NCI-H226 (cell line): ENCODE measurements at places on chromosomes 5 and 9.
A peak's percentile ranks its signal among the peaks of the same experiment; 100 is the strongest.

- DNase-seq: no peak
These were observed 26.2 kb upstream of the TGFBR1 start for GRCh38 chr9:99078717-99079116.

- DNase-seq: no peak
These were observed 69.8 kb downstream of the EQTN start for GRCh38 chr9:27227192-27227591.

- no peak for DNase-seq
These were observed 93.2 kb upstream of the NR5A1 start for GRCh38 chr9:124600407-124600806.

DNA sequence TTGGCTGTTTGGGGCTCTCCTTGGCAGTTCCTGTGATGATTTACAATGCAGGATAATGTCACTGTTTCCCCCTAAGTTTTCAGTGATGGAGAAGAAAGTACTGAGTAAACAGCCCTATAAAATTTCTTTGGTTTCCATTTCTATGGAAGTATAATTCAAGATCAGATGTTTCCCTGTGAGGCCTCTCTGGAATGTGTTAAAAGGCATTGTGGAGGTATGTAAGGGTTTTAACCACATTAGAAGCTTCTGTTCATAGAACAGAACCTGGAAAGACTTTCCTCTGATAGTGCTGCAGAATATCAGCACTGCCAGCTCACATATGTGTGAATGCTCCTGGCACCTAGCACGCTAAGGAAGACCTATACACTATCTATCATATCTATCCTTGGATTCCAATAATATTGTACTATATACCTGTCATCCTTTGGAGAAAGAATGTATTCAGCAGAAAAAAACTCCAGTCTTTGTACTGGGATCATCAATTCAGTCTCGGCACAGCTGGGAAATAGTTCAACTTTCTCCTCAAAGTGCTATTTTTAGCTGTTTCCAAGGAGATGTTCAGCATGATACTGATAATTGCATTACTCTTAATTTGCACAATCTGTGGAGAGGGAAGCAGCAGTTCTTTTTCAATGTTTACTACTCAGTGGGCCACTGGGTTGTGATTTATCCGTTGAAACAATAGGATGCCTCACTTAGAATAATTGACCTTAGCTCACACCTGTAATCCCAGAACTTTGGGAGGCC lies 21.9 kb downstream of the TTC1 start:
- no peak for DNase-seq

DNA sequence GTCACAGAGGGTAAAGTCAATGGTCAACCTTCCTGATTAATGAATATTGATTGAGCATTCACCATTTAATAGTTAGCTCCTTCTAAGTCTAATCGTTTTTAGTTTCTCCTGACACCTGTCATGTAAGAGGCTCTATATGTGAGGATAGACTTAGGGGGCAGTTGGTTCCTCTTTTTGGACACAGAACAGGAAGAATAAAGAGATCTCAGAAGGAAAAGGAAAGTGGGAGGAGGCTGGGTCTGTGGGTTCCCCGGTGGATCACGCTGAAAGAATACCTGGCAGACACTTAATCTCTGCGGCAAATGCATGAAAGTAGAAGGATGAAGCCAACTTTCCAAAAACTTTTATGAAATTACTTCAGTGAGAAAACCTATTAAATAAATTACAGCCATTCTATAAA lies 98.4 kb downstream of the PDE4D start:
- DNase-seq: no peak

DNA sequence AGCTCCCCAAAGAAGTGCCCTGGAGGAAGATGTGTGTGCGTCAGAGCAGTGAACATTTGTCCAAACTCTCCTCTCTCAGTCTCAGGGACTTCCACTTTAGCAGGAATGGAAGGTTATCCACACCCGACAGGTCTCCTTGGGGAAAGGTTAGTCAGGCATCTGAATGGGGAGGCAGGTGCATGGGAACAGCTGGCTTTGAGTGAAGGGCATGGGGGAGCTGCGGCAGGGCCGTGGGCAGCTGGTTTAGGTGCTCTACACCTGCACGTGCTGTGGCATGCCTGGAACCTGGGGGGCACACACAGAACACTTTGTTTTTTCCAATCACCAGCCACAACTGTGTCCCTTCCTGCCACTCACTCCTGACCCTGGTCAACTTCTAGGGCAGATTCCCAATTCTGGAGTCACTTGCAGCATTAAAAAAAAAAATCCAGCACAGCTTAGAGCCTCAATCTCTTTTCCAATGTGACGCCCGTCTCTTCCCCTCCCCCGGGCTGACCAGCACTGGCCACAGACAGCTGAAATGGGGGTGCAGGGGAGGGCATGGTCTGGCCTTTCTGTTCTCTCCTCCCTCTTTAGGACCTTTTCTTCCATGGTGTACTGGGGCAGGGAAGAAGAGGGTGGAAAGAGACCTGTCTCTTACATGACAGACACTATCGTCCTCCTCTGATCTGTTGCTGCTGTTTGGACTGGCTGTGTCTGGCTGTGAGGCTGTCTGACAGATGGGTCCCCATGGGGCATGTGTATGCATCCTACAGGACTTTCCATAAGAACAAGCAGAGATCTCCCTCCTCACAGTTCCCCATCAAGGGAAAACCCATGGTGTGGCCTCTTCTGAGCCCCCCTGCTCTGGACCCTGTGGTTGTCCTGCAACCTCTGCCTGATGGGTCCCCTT lies 9.5 kb upstream of the IL3 start:
- no peak for DNase-seq

GRCh38 chr5:127834094-127834531 lies 130.9 kb downstream of the CCDC192 start:
- no peak for DNase-seq

GRCh38 chr9:94183240-94183999 lies 75.7 kb upstream of the ZNF169 start:
- DNase-seq: no peak

- DNase-seq: no peak
These were observed 8.3 kb downstream of the KIF2A start for GRCh38 chr5:62314213-62314830.

DNA sequence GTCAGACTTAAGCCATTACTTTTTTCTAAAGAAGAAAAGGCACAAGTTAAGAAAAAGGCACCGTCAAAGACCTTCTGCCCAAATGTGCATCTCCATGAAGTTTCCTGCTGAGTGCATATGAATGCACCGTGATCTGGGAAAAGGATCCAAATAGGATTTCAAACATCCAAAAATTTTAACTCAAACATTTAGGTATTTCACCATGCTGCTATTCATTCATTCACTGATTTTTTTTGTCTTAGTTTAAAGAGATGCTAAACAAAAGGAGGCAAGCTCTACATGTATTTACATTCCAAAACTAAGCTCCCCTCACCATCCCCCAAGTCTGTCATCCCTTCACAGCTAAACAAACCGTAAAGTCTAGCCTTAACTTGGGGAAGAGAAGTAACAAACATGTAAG lies 291.9 kb downstream of the ARL15 start:
- no peak for DNase-seq

DNA sequence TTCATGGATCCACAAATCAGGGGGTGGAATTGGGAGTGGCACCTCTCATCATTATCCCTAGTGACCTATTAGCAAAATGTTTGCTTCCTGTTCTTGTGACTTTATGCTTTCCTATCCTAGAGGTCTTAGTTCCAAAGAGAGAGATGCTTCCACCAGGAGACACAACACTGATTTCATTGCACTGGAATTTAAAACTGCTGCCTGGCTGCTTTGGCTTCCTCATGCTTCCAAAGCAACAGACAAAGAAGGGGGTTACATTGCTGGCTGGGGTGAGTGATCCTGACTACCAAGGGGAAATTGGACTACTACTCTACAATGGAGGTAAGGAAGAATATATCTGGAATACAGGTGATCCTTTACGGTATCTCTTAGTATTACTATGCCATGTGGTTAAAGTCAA lies 69.2 kb upstream of the SH3GL2 start:
- peak; percentile 6 for DNase-seq

DNA sequence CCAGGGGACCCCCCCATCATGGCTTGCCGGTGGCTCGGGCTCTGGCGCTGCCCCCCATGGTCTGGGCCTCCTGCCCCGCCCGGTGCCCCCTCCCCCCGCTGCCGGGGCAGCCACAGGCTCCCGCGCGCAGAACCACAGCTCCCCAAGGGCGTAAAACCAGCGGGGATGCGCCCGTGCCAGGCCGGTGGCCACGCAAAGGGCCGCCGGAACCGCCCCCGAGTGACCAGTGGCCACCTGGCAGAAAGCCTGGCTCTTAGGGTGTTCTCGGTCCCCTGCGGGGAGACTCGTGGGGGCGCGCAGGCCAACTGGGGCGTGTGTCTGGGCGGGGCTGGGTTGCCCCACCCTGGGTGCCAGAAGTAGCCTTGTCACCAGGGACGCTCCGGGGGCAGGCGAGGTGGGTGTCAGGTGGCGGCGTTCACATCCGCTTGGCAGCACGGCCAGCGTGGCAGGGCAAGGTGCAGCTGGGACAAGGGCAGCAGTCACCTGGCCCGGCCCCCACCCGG lies 515 bp upstream of the AGPAT2 start:
- no peak for DNase-seq

DNA sequence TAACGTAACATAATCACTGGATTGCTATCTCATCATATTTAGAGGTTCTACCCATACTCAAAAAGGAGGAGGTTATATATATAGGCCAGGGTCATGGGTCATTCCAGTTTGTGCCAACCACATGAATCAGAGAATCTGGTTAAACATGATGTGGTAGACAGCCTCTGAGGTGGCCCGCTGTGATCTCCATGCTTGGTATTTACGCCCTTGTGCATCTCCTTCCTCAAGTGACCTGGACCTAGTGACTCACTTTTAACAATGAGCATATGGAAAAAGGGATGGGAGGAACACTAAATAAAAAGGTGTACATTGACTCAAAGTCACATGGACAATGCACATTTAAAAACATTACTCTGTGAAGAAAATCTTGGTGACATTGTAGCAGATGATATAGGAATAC lies 77.7 kb upstream of the CTNND2 start:
- no peak for DNase-seq

GRCh38 chr5:119386596-119387344 lies 31.0 kb downstream of the TNFAIP8 start:
- no peak for DNase-seq

- no peak for DNase-seq
These were observed 1216.2 kb downstream of the MAT2B start for GRCh38 chr5:164721656-164722055.

DNA sequence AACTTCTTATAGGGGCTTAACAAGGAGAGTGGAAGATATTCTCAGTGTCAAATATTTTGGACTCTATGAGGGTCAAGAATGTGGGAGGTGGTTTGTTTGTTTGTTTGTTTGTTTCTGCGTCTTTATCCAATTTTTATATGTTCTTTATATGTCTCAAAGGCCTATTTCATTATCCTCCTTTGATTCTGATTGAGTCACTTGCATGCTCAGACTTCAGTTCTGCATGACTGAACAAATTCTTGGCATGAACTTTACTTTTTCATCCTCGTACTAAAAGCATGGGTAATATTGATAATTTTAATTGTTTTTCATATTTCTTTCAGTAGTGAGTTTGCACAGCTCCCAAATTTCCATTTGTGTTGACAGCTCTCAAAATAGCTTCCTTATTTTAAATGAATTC lies 19.2 kb upstream of the ERBIN start:
- DNase-seq: peak; percentile 59

GRCh38 chr5:132233081-132233480 lies 5.4 kb upstream of the P4HA2 start:
- DNase-seq: no peak
